ENCODE measurements at places on chromosomes 5 and 9.

GRCh38 chr9:122420315-122420714 is 49.5 kb downstream of the PTGS1 start:
- DNase-seq = no peak

- no peak for DNase-seq
Observed at GRCh38 chr5:170269579-170269978, 28.0 kb downstream of the LCP2 start.

DNA sequence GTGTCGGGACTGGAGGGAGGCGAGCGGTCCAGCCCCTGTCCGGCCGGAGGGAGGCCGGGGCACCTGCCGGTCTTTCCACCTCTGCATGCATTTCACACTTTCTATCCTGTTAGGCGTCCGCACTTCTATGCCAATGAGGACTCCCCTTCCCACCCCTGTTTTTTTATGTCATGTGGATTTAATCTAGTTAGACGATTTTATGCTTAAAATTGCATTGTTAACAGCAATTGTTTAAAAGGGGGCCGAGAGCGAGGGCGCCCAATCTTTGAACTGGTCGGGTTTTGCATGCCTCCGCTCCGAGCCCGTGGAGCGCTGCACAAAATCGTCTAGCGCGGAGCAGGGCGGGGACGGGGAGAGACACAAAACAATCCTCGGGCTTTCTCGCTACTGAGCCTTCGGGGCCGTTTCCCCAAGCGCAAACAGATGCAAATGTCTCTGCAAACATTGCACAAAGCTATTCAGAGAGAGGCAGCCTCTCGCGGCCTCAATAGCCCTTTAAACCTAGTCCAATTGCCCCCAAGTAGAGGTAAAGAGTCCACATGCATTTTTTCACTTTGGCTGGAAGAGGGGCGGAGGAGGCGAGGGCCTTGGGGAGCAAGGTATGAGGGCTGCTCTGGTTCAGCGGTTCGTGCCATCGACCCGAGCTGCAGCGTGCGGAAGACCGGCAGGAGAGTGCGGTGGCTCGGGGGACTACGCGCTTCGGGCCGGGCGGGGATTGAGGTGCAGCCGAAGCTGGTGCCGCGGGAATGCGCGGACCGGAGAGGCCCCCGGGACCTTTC is 37.5 kb upstream of the TIFAB start:
- peak; percentile 7 for DNase-seq

DNA sequence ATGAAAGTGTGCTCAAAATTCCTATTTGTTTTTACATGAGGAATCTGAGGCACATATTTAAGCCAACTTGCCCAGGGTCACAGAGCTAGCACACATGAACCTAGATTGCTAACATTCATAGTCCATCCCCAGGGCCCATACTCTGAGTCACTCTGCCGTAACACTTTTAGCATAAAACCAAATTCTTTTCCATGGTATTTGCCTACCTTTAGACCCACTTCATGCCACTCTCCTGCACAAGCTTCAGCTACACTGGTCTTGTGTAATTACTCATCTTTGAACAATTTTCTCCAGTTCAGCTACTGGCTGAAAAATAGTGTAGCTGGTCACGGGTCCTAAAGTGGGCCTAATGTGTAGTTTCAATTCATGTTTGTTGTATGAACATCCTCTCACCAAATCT is 200.7 kb downstream of the SLC12A2 start:
- no peak for DNase-seq

DNA sequence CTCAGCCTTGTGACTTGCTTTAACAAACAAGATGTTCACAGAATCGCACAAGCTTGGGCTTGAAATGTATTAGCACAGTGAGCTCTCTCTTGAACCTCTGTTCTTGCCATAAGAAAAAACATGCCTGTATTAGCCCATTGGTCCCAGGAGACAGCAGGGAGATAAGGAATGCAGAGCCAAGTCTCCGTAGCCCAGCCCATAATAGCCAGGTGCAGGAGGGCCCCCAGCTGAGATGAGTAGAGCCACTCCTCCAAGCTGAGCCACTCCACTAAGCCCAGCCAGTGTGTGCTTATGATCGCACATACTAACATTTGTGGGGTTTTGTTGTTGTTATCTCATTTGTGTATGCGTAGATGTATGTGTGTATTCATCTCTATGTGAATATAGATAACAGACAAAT is 21.6 kb upstream of the SVEP1 start:
- DNase-seq = no peak

- no peak for DNase-seq
Observed at GRCh38 chr9:105690742-105691141, 3.6 kb upstream of the TMEM38B start.

GRCh38 chr9:32251539-32251938 is 132.9 kb upstream of the ACO1 start:
- DNase-seq = peak; percentile 49

DNA sequence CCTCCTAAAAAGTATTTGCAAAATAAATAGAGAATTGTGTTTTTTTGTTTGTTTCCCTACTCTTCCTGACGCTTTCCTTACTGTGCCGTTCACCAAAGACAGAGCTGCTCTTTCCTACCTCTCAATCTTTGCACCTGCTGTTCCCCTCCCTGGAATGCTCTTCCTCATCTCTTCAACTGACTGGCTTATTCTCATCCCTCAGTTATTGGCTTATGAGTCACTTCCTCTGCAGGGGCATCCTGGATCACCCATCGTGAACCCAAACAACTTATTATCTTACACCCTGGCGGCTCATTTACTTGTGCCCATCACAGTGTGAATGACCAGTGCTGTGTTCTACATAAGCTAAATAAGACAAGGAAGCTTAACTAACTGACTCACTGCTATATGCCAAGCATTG is 36.1 kb upstream of the CCNG1 start:
- no peak for DNase-seq

- DNase-seq = no peak
Observed at GRCh38 chr9:108356806-108357205, 499.0 kb downstream of the ACTL7B start.

GRCh38 chr5:38524022-38524421 is 32.4 kb downstream of the LIFR start:
- DNase-seq = no peak

- DNase-seq = no peak
Observed at GRCh38 chr5:77028631-77029375, 1.4 kb upstream of the AGGF1 start.

DNA sequence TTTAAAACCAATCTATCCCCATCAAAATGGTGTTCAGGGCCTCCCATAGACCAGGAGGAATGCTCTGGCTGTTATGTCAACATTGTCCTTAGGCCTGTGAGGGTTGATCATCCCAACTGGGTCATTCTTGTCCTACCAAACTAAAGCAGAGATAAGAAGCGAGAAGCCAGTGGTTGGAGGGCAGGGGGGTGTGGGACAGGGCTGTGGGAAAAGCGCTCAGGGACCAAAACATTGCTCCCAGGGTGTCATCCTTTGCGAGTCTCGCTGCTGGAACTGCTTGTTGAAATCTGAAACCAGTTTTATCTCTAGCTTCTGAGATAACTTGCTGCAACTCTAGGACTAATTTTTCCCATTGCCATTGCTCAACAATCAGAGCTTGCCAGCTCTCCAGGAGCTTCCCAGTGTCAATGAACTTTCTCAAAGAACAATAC is 48.1 kb downstream of the SPATA31C2 start:
- no peak for DNase-seq

DNA sequence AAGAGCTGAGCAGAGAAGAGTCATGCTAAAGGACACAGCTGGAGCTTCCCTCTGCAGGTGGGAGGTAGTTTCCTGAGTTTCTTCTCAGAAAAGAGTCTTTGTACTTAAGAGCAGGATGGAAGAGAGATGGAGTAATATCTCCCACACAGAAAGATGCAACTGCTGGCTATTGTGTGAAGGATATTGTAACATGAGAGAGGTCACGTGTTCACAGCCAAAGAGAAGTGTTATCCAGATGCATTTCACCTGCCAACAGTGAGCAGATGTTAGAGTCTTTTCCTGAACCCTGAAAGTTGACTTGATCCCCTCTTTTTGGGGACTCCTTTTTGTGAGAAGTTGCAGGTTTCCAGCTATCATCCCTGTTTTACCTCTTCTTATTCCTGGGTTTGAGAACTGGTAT is 14.0 kb upstream of the TRIO start:
- DNase-seq = no peak

DNA sequence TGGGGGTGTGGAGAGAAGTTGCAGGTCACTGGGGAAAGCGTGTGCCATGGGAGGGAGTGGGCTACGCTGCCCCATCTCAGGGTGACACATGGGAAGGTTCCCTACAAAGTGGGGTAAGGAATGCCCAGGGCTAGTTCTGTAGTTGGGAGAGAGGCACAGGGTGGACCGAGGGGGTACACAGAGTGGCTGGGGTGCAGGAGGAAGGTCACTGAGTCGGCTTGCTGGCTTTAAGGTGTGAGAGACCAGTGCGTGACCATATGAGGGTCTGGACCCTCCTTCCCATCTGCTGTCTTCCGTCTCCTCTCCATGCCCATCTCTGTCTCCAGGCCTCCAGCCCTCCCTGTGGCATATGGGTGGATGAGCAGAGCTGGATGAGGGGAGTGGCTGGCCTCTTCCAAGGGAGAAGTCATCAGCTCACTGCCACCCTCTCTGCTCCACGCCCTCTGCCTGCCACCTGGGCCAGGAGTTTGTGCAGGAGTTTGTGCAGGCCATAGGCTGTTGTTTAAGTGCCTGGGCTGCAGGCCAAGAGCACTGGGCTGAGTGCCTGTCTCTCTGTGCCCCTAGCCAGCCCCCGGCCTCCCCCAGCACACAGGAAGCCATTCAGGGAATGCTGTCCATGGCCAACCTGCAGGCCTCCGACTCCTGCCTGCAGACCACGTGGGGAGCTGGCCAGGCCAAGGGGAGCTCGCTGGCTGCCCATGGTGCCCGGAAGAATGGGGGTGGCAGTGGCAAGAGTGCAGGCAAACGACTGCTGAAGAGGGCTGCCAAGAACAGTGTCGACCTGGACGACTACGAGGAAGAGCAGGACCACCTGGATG is 96.8 kb downstream of the PHF2 start:
- no peak for DNase-seq

DNA sequence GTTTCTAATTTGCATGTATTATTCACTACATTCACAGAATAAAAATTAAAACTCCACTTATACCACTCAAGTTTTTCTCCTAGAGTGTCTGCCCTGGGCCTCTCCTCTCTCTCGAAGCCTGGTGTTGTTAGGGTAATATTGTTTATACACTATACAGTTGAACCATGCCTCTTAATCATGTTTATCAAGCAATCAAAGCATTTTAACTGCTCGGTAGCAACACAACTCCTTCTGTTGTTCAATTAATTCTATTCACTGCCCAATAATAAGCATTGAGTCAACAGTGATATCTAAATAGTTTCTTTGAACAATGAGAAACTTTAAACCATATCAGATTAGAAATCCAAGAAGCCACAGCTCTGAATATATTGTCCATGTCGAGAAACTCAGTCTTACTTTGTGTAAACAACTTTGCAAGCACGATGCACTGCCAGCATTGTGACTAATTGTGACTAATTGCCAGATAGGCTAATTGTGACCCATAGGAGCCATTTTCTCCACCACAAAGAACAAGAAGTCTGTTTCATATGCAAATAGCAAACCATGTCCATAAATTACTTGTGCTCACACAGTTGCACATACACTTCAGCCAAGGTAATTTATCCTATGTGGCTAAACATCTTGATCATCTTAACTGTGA is at the start of gene DNAH5:
TSS of gene DNAH5 (minus strand) at position 129 of the 640 bp plus-strand sequence. CDS start 250 bp downstream, outside the sequence.
- DNase-seq = peak; percentile 81

- DNase-seq = no peak
Observed at GRCh38 chr5:174844971-174845370, 120.6 kb downstream of the MSX2 start.

DNA sequence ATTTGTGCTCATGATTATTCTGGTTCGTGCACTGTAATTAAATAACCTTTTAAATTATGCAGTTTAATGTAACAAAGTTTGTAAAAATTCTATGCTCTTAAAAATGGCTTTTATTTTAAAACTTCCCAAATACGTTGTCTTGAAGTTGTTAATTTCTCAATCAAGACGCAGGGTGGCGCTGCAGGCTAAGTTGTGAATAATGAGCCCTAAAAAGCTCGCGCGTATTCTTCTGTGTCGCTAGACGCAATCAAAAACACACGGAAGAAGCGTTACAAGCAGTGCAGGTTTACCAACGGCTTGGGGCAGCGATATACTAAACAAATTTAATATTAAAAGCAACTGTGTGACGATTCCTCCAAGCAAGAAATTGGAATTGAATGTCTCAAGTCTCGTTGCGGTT is at the start of gene PCDHB4:
TSS of gene PCDHB4 (plus strand) at position 256 of the 400 bp plus-strand sequence. CDS start 181 bp downstream, outside the sequence.
- no peak for DNase-seq

DNA sequence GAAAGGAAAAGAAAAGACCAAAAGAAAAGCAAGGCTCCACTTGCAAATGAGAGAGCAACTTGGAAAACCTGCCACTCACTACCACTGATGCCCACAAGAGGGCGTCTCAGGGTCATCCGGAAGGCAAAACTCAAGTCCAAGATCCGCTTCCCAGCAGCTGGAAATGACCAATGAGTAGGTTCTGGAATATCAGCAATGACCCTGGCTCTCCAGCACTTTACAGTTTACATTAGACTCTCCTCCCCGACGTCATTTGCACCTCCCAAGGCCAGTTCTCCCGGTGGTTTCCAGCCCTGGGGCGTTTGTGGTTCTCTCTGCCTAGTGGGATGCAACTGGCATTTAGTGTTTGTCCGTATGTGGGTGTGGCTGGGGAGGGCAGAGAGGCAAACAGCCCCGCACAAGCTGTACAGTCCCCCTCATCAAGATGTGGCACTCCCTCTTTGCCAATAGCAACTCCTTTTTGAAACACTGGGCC is 193.8 kb upstream of the ZNF618 start:
- DNase-seq = peak; percentile 83

GRCh38 chr5:13385066-13385465 is 559.4 kb downstream of the DNAH5 start:
- DNase-seq = no peak

GRCh38 chr9:137301081-137301947 is 757 bp downstream of the NRARP start:
- peak; percentile 57 for DNase-seq

- no peak for DNase-seq
Observed at GRCh38 chr5:113435575-113435974, 786 bp upstream of the TSSK1B start.

DNA sequence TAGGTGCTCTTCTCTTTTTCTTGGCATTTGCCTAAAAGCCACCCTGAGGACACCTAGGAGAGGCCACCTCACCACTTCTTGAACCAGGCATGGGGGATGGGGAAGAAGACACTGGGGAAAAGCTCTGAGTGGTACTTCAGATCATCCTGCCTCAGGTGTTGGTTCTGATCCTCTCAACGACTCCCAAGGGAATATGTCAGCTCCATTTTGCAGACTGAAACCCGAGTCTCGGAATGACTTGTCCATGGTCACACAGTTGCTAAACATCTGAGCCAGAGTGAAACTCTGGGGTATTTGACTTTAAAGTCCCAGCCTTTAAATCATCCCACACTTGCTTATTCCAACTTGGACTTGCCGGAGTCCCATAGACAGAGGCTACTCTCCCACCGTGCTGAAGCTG is 120.6 kb upstream of the GABRP start:
- no peak for DNase-seq

GRCh38 chr5:151617841-151618710 is 26.9 kb upstream of the FAT2 start:
- no peak for DNase-seq

GRCh38 chr5:147763791-147764525 is 18.6 kb downstream of the JAKMIP2 start:
- peak; percentile 83 for DNase-seq

DNA sequence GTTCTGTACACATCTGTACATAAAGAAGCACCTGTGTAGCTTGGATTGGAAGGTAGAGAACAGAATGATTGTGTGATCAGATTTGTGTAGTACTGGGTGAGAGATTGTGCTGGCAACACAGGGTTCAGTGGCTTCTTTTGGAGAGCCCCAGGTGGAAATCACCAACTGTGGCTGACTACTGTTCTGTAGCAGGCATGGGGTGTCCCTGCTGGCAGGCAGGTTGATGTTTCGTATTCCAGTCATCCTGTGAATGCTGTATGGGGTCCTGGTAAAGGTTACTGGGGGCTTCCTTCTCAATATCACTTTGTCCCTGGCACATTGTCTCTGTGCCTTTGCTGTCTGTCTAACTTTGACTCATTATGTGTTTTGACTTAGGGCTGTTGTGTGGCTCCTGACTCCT is 5.3 kb downstream of the ASPN start:
- DNase-seq = no peak

All from astrocyte of the spinal cord (primary cell).